Spinal cord (tissue), 10 donors: ENCODE measurements at places on chromosomes 4 and X. TPM values are rescaled to one million over a fixed set of nuclear protein-coding genes. Genes with fewer than 3 reads are reported as not detected.

GRCh38 chr4:1773754-1774153, 19.3 kb upstream of the FGFR3 start:
- DNase-seq: no peak

BGN gene
- 40.2 TPM for total RNA-seq

- no peak for DNase-seq
Measured at GRCh38 chr4:88613417-88613875, 21.2 kb downstream of the HERC3 start.

GRCh38 chr4:13917015-13917414, 289.5 kb upstream of the BOD1L1 start:
- DNase-seq: no peak

RIPPLY1 gene
- not detected for total RNA-seq
